ENCODE measurements at places on chromosomes 5 and 9. TPM values are rescaled to one million over a fixed set of nuclear protein-coding genes. Genes with fewer than 3 reads are reported as not detected.

Gene DDX4
- not detected for total RNA-seq

Gene TPM2
- total RNA-seq, result 967 TPM

Gene NKD2
- 4.6 TPM for total RNA-seq

Gene ADAMTSL2
- total RNA-seq, result under 0.01 TPM

Gene IFNA13
- not detected for total RNA-seq

Gene GPRIN1
- 6.3 TPM for total RNA-seq

Gene STK10
- 28.6 TPM for total RNA-seq

Gene TLR4
- 6.0 TPM for total RNA-seq

Gene C9orf153
- 0.50 TPM for total RNA-seq

Gene TPPP
- total RNA-seq, result 0.66 TPM

Gene ANKRD34B
- total RNA-seq, result not detected
